ENCODE measurements at places on chromosomes 13 and 19.

- DNase-seq: no peak
Observed at GRCh38 chr13:106089261-106089980, 446.0 kb downstream of the EFNB2 start.

DNA sequence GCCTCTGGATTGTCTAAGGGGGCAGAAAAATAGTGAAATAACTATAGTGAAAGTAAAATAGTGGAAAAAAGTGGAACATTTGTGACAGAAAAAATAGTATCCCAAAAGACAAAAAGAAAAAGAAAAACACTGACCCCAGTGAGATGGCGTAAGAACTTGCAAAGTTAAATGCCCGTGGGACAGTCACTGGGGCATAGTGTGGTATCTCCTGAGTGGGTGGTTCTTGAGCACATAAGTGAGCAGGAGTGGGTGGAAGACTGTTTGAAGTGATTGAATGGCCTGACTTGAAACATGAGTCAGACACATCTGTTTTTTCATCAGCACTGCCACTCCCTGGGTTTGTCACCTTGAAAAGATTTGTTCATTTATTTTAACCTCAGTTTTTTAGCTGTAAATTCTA lies 2.5 kb downstream of the ZNF430 start:
- no peak for DNase-seq

- DNase-seq: no peak
Observed at GRCh38 chr19:55585658-55586339, 5.2 kb upstream of the ZNF579 start.

GRCh38 chr13:85501616-85502015 lies 297.6 kb downstream of the SLITRK6 start:
- DNase-seq: no peak

- no peak for DNase-seq
Observed at GRCh38 chr13:24271601-24272451, 37.6 kb upstream of the C1QTNF9 start.

DNA sequence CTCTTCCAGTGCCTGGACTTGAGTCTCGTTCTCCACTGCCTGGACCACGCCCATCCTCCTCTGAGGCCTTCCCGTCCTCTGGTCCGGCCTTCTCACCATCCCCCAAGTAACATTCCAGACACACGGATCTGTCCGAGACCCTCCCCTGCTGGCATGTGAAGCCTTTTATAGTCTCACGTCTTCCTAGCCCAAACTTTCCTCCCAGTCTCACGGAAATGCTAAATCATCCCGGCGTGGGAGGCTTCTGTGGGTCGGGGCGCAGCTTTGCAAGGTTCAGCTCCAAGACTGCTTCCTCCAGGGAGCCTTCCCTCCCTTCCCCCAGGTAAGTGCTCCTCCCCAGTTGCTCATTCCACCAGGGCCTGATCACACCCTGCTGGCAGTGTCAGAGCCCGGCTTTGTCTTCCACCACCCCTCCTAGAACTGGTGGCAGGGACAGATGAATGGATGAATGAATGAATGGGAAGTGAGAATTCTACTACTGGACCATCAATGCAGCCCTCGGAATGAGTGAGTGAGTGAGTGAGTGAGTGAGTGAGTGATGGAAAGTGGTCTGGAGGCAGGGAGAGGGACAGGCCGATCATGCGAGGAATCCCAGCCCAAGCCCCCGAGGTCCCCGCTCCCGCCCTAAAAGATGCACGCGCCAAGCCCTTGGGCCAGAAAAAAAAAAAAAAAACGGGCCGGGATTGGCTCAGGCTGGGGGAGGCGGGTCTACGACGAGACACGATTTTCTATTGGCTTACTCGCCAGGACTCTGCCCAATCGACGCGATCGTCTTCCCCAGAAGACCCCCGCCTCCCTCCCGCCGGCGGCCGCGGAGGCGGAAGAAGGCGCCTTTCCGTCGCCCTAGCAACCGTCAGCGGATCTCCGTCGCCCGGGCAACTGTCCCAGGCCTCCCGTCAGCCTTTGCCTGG lies 9.3 kb downstream of the EPHX3 start:
- DNase-seq: peak; percentile 86

- DNase-seq: no peak
Observed at GRCh38 chr13:53207556-53207955, 178.9 kb downstream of the OLFM4 start.

DNA sequence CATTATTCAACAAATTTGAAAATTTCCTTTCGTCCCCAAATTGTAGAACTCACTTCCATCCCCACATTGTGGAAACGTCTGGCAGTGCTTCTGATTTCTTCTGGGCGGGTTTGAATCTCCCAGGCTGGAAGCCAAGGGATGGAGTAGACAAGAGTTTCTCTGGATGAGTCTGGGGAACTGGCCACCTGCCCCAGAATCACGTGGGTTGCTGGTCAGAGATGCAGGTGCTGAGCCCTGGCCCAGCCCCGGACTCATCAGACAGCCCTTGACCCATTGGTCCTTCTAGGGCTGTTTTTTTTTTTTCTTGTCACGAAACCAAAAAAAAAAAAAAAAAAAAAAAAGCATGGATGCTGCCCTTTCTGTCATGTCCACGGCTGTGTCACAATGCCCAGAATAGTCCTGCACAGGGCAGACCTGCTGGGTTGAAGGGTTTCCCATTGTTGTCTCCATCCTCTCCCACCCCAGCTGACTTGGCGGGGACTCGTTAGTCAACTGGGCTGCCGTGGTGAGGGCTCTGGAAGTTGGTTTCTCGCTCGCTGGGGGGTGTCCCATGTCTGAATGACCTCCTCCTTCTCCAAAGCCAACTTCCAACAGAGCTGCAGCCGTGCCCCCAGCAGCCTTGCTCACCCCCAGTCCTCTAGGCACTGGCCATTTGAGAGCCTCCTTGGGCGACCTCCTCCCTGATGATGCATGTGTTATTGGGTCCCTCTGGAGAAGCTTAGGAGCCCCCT lies 12.8 kb downstream of the CHST8 start:
- no peak for DNase-seq

- no peak for DNase-seq
Observed at GRCh38 chr13:34640179-34640992, 301.7 kb upstream of the NBEA start.

- DNase-seq: no peak
Observed at GRCh38 chr19:33604651-33605050, 17.1 kb upstream of the CHST8 start.

- DNase-seq: no peak
Observed at GRCh38 chr13:100898431-100898830, 223.8 kb upstream of the TMTC4 start.

GRCh38 chr19:15563325-15563794 lies 51.7 kb upstream of the CYP4F8 start:
- DNase-seq: no peak

- no peak for DNase-seq
Observed at GRCh38 chr13:35512271-35512920, 35.9 kb upstream of the MAB21L1 start.

DNA sequence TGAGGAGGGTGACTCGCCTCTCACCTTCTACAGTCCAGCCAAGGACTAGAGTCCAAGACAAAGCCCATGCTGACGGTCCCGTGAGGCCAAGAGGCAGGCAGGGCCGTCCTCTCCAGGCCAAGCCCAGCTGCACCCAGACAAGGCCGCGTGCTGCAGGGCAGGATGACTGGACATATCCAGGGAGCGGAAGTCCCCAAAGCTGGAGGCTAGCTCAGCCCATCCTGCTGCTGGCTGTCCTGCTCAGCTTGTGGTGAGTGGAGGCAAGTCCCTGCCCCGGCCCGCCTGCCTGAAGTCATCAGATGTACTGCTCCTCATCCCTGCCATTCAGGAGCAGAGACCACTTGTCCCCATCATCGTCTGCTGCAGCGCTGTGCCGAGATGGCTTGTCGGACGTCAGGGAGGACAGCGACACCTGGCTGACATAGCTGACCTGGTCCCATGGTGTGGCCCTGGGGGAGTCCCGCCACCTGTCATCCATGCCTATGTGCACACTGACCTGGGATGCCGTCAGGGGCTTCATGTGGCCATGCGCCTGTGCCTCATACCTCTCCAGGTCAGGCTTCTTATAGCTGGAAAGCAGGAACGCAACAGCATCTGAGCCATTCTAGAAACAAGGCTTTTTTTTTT lies 72.8 kb downstream of the CCDC70 start:
- DNase-seq: no peak

- DNase-seq: no peak
Observed at GRCh38 chr13:64579331-64579730, 2650.8 kb downstream of the PCDH9 start.

DNA sequence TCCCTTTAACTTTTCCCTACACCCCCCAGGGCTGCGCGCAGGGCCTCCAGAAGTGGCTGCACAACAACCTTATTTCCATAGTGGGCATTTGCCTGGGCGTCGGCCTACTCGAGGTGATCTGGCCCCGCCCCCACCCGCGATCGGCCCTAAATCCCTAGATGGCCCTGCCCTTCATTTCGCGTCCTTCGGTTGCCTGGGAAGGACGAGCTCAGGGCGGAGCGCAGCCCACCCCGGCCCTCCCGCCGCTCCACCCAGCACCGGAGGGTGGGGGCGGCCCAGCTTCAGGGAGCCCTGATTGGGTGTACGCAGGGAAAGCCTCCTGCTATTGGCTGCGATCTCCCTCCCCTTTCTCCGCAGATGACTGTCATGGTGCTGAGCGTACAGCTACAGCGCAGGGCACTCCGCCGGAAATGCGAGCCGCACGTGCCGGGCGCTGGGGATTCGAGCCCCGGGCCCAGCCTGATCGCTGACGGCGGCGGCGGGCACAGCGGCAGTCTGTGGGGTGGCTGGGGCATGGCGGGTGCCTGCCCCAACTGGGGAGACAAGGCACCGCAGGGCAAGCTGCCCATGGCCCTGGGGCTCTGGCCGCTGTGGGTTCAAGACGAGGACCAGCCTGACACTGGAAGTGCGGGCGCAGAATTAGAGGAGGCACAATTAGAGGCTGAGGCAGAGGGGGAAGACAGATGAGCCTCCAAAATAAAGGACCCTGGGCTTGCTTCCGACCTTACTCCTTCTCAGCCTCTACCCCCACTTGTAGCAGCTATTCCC lies 4.3 kb downstream of the CD37 start:
- DNase-seq: no peak

DNA sequence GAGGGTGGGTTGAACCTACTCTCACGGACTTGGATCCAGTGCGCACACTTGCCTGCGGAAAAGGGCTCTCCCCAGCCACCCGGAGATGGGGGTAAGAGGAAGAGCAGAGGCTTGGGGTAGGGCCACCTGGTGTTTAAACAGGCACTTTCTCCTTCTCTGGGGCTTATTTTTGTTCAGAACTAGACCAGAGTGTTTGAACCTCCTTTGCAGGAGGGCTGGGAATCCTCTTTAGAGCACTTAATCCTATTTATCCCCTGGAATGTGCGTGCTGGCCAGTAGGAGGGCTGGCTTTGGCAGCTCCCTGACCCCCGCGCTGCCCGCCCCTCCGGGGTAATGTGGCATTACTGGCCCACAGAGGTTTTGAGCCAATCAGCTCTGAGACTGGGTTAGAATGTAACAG lies 2.0 kb downstream of the RGS9BP start:
- DNase-seq: no peak

DNA sequence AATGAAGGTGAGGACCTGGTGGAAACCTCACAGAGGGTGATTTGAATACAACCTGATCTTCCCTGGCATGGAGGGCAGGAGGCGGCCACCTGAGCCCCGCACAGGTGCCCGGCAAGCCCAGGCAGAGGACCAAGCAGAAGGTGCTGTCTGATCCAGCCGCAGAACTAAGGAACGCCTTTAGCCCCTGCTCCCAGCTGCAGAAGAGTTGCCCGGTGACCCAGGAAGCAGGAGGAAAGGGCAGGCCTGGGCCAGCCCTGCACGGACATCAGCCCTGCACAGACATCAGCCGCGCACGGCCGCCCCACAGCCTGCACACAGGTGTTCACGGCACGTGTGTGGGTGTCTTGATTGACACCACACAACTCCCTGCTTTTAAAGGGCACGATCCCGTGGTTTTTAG lies 43.1 kb downstream of the RASA3 start:
- no peak for DNase-seq

- no peak for DNase-seq
Observed at GRCh38 chr13:48858122-48858902, 117.4 kb upstream of the FNDC3A start.

- DNase-seq: no peak
Observed at GRCh38 chr13:23643338-23644125, 73.3 kb downstream of the TNFRSF19 start.

DNA sequence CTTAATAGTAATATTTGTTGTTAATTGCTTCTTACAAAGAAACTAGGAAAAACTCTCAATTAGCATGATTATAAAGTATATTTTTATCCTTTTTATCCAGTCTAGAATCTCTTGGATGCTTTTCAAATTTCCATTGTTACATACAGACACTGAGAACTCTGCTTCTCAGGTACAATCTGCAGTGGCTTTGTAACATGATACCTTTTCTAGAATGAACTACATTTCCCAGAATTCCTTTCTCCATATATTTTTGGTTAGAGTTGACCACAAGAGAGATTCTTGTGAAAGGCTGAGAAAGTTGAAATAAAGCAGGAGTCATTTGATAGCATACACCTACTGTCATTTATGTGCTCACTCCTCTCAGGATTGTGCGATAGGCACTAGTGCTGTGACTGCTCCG lies 148.6 kb downstream of the SLITRK6 start:
- DNase-seq: no peak

GRCh38 chr19:19463348-19464117 lies 51.8 kb downstream of the TSSK6 start:
- no peak for DNase-seq

DNA sequence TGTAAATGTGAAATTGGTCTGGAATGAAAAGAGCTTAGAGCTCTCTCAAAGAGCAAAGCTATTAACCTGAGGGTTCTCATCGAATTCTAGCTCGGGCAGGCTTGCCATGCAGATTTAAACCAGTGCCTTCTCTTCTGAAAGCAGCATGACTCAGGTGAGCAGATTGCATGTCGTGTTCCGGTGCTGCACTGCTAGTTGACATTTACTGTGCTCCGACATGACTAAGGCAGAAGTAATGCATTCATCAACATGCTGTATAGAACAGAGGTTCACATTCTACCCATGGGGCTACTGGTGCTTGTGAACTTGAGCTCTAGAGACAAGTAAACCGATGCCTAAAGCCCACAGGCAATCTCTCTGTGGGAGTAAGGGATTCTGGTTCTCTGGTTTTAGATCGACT lies 947.7 kb downstream of the EFNB2 start:
- no peak for DNase-seq

DNA sequence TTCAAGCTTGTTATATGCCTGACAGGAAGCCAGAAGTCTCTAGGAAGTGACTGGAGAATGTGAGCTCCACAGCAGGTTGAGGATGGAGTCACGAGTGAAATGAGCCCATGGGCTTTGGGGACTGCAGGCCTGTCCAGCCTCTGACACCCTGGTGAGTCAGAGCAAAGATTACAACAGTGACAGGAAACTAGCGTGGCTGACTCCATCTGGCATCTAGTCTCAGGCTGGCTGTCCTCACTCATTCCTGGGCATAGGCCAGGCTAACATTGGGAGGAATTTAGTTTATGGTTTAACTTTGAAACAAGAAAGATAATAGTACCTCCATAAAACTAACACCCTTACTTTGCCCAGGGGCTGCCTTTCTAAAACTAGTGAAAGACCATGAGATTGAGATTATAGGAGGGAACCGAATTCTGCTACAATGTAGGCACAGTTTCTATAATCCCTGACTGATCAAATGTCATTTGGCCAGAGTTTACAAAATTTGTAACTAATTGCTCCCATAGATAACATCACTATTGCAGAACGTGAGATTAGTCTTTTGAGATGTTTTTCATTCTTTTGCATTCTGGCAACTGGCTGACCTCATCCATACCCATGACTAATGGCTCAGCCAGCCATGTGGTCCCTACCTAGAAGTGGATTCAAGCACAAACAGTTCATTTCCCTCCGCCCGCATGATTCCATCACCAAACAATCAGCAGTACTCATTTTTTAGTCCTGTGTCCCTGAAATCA lies 28.4 kb downstream of the PSG1 start:
- no peak for DNase-seq

GRCh38 chr13:106156468-106156867 lies 379.0 kb downstream of the EFNB2 start:
- no peak for DNase-seq

Data from NCI-H2081 treated with DMSO at 0.1 percent for 48 hours (cell line).